Fibroblast of villous mesenchyme (primary cell): ENCODE measurements at places on chromosomes 4 and X. TPM values are rescaled to one million over a fixed set of nuclear protein-coding genes. Genes with fewer than 3 reads are reported as not detected.

Gene OCRL
- 17.7 and 24.6 TPM in 2 replicates for total RNA-seq

Gene VSIG4
- total RNA-seq, result not detected in 2 replicates

Gene SMIM31
- total RNA-seq, result not detected in 2 replicates

Gene OPN1LW
- not detected in 2 replicates for total RNA-seq

Gene LIMCH1
- 3.9 and 8.4 TPM in 2 replicates for total RNA-seq

Gene RENBP
- total RNA-seq, result 4.3 and 12.6 TPM in 2 replicates

Gene ZDHHC15
- total RNA-seq, result under 0.01 TPM in 1 of 2 replicates, not detected in the other

Gene ANKRD17
- total RNA-seq, result 53.5 and 80.7 TPM in 2 replicates

Gene GPM6B
- under 0.01 and 1.3 TPM in 2 replicates for total RNA-seq

Gene GABRE
- 24.2 and 50.1 TPM in 2 replicates for total RNA-seq

Gene BEND4
- total RNA-seq, result not detected in 2 replicates

Gene CT45A7
- total RNA-seq, result not detected in 2 replicates

Gene TMPRSS11F
- total RNA-seq, result not detected in 2 replicates

Gene MTTP
- total RNA-seq, result under 0.01 TPM in 1 of 2 replicates, not detected in the other

Gene PAGE5
- not detected in 2 replicates for total RNA-seq

Gene ZNF595
- total RNA-seq, result 17.7 and 23.8 TPM in 2 replicates

Gene FAM47C
- total RNA-seq, result not detected in 2 replicates

Gene CFI
- 17.3 and 18.4 TPM in 2 replicates for total RNA-seq

Gene FRAS1
- total RNA-seq, result 0.97 and 1.3 TPM in 2 replicates

Gene TLR8
- not detected in 2 replicates for total RNA-seq

Gene MGARP
- 41.2 and 106 TPM in 2 replicates for total RNA-seq

Gene GRIA2
- 1.9 TPM in 1 of 2 replicates, not detected in the other for total RNA-seq

Gene GAGE13
- total RNA-seq, result not detected in 2 replicates

Gene STPG2
- total RNA-seq, result under 0.01 and 0.32 TPM in 2 replicates

Gene STARD8
- total RNA-seq, result 0.97 and 2.6 TPM in 2 replicates

Gene HSFX4
- not detected in 2 replicates for total RNA-seq

Gene PRSS12
- 11.7 and 19.3 TPM in 2 replicates for total RNA-seq
